ENCODE measurements at places on chromosomes 13 and 19.
A peak's percentile ranks its signal among the peaks of the same experiment; 100 is the strongest.

DNA sequence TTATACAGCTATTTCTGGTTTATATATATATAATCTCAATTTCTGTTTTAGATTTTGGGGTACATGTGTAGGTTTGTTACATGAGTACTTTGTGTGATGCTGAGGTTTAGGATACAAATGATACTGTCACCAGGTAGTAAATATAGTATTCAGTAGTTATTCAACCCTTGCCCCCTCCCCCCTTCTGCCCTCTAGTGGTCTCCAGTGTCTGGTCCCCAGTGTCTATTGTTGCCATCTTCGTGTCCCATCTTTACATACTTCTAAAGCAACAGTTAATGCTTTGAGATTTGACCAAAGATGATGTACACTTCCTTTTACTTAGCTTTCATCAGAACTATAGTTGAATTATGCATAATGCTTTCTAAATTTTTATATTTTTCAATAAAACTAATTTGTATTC lies 1623.4 kb upstream of the PRR20A start:
- DNase-seq: no peak

DNA sequence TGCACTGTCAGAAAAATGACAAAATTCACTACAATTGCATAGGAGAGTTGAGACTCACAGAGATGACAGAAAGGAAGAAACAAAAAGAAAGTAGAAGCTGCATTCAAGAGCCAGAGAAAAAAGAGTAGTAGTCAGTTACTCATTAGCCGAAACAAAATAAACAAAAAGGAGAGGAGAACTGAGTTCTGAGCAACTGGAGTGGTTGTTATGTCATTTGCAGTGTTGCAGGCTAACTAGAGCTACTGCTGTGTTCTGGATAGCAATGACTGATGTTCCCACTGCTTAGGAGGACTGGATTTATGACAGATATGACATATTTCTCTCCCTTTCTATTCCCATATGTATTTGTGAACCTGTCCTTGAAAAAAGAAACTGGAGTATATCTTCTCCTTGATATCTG lies 482.6 kb downstream of the RFC3 start:
- DNase-seq: no peak

DNA sequence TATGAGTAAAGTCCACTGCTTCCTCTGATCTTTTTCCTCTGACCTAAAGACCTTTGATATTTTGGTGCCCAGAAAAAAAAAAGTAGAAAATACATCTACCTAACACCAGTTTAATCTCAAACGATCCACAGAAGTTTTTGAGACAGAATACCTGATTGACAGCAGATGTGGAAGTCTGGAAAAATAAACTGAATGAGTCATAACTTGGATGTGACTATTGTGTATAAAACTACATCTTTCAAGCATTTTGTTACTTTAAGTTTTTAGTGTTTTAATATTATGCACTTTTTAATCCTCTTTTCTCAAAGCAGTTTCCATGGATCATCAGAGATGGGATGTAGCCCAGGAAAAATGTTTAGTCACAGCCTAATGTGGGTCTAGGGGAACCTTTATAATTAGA lies 216.1 kb downstream of the SLITRK1 start:
- DNase-seq: no peak

- no peak for DNase-seq
Measured at GRCh38 chr19:39080431-39080830, 3.7 kb upstream of the ACP7 start.

DNA sequence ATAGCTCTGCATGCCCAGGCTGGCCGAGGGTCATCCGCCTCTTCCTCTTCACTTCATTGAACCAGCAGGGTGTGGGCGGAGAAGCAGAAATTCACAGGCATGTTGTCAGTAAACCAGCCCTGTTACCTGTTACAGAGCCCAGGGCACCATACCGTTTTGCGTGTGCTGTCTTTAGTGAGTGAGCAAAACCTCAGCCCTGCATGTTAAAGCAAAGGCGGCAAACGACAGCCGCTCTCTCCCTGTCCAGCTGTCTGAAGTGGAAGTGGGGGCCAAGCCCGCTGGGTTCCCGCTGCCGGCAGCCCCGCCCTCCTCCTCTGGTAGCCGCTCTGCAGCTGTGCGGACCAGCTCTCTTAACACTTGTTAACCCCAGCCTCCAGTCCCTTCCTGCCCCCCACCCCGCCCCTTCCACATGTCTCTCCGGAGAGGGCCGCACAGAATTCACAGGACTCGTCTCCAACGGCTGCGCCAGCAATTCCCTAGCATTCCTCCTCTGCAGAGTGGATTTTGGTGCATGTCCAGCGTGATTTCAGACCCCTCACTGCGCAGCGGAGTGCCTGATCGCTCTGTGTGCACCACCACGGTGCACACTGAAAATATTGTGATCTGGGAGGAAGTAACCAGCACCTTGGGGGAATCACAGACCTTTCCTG lies 12.7 kb downstream of the KLHL26 start:
- DNase-seq: no peak

GRCh38 chr13:51838240-51838846 lies 6.6 kb downstream of the TMEM272 start:
- DNase-seq: no peak

GRCh38 chr13:98842070-98842469 lies 89.6 kb upstream of the SLC15A1 start:
- no peak for DNase-seq

GRCh38 chr19:5137571-5138124 lies 168.7 kb downstream of the KDM4B start:
- no peak for DNase-seq

DNA sequence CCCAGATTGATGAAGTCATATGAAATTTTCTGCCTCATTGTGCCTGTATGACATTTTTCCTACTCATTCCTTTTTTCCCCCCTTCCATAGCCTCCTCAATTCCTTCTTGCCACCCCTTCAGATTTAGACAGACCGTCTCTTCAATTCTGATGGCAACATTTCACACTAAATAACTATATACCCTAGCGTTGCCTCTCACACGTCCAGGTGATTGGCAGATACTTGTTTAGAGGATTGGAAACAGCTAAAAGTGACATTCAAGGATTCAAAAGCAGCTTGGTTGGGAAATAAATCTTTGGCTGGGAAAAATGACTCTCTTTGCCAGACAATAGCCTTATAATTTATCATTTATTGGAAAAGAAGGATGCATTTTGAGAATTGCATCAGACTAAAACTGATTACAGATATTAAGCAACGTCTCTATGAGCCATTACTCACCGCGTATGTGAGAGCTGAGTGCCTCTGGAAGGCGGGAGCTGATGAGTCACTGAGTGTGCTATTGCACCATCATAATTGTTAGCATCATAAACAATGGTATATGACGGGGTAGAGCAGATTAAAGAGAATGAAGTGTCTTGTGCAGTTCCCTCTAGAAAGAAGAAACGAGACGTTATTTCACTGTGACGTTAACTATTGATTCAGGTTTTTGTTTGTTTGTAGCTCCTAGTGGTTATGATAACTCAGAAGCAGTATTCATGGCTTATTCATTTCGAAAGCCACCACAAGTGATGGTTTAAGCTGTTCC lies 61.1 kb upstream of the FAM216B start:
- no peak for DNase-seq

- no peak for DNase-seq
Measured at GRCh38 chr19:10852098-10852800, 4.0 kb downstream of the C19orf38 start.

DNA sequence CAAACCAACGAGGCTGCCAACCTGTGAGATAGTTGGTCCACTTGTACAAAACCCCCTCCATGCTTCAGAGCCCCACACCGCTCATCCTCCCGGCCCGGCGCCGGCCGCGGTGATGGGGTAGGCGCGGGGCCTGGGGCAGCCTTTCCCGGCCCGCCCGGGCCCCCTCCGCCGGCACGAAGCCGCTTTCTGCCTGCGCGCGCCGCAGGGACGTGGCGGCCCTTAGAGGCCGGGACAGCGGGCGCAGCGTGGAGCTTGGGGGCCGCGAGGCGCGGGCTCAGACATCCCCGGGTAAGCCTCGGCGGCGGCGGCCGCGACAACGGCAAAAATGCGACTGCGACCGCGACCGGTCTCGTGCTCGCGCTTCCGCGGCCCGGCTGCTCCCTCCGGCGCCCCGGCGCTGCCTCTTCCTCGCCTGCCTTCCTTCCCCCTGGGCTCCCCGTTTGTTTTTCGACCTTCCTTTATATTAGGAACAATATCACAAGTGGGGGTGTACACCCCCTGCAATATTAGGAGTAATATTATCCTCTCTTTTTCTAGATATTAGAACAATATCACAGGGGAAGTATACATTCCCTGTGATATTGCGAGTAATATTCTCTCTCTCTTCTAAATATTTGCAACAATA lies 53.9 kb upstream of the CEACAM21 start:
- DNase-seq: peak; percentile 36

DNA sequence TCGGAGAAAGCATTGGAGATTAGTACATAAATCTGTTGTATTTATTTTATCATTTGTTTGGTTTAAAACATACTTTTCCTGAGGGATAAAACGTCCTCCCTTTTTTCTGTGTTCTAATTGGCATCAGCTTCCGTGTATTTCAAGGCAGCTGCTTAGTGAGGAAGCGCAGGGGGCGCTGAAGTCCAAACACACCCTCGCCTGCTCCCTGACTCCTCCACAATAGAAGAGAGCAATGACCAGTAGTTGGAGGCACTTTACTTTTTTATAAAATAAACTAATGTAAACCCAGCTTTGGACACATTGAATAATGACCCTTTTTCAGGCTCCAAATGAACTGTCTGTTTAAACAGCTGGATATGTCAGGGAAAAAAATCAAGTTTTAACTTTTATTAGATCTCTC lies 79.9 kb downstream of the RNASEH2B start:
- no peak for DNase-seq

DNA sequence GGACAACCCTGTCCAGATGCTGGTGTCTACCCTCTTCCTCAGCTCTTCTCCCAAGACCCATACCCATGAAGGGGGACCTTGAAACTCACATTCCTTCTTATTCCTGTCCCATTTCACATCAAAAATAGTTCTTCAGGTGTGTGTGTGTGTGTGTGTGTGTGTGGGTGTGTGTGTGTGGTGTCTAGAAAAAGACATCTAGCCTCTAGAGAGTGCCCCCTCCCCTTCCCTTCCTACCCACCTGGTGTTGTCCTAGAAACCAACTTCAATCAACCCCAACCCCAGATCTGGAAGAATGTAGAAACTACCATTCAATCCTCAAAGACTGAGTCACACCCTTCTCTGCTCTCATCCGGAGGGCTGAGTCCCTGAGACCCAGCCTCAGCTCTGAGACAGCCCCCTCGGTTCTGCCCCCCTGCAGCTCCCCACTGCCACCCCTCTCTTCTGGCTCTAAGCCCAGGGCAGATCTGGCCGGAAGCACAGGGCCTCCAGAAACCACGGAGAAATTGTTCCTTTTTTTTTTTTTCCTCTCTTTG lies 3.5 kb downstream of the KCNN4 start:
- peak; percentile 50 for DNase-seq

- DNase-seq: no peak
Measured at GRCh38 chr19:34824686-34825085, 51.7 kb upstream of the ZNF599 start.

- DNase-seq: no peak
Measured at GRCh38 chr19:30799865-30800755, 427.9 kb downstream of the ZNF536 start.

- DNase-seq: no peak
Measured at GRCh38 chr13:45711951-45712350, 9.8 kb downstream of the CBY2 start.

GRCh38 chr19:17784201-17785008 lies 10.5 kb upstream of the B3GNT3 start:
- peak; percentile 60 for DNase-seq

DNA sequence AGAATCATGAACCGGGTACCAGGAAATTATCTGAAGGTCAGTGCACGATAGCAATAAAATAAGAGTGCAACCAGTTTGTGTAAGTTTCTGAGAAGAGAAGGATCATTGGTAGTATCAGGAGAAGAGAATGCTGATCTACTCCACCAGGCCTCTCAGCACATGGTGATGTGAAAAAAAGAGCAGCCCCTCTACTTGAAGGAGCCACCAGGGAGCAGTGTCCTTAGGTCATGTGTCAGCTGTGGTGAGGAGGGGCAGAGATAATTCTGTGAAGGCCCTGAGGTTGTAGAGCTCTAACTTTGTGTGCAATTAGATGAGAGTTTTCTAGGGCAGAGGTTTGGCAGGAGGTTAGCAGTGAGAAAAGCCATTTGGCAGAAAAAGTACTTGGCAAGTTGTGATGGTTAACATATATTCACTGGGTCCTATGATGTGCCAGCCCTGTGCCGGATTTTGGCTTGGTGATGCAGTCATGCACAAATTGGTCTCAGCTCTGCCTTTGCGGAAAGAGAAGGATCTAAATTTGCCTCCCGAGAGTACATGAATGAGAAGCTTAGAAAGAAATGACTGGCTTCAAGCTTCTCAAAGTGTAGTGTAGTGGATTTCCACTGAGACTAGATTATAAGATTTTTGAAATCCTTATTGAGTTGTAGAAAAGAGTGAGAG lies 19.2 kb upstream of the ZC3H13 start:
- DNase-seq: no peak

DNA sequence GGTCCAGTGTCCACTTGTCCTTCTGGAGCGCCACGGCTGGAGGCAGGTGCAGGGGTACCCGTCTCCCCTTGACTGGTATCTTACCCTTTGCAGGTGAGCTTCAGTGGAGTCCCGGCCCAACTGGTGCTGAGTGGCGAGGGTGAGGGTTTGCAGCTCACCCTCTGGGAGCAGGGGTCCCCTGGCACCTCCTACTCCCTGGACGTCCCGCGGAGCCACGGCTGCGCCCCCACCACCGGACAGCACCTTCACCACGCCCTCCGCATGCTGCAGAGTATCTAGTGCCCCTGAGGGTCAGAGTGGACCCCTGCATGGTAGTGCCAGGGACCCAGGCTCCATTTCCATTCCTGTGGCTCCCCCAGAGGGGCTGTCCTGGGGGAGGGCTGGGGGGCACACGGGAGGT lies 11.1 kb downstream of the PLK5 start:
- DNase-seq: no peak

GRCh38 chr19:11578258-11579142 lies 1.1 kb upstream of the ACP5 start:
- DNase-seq: peak; percentile 25

DNA sequence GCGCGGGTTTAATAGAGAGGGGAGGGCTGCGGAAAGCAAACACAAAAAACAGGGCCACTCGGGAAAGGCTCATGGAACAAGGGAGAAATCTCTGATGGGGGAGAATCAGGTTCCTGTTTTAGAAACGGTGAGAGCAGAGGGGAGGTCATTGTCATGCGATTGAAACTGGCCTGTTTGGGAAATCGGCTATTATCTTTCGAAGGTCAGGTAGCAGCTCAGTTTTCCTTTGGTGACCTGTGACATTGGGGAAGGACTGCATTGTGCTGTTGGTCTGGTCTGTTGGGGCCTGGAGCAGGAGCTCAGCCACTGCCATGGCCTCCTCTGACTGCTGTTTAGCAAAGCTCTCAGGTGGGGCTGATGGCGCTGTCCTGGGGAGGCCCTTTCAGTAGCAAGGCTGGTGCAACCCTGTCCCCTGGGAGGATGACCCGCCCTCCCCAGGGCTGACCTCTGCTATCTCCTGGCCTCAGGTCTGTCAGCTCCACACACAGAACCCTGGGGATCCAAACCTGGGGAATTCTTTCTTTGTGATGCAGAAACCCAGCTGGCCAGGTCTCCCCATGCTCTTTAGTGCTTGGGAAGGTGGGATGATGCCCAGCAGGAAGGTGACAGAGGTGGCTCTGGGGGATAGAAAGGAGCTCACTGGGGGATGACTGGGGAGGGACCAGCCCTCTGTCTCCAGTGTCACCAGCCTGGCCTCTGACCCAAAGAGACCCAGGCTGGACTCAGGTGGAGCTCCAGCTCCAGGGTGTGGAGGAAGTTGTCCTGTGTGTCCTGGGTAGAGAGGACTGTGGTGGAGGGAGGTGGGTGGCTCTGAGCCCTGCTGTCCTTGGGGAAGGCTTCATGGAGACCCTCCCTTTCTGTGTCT lies 21.2 kb upstream of the CD177 start:
- DNase-seq: no peak

Data from central memory CD4-positive, alpha-beta T cell (primary cell).